SK-N-SH treated with all-trans-retinoic acid at 6 μM for 48 hours (cell line): ENCODE measurements at places on chromosomes 7 and 10.
A peak's percentile ranks its signal among the peaks of the same experiment; 100 is the strongest.

GRCh38 chr7:70193514-70193913 lies 595.2 kb downstream of the AUTS2 start:
- peak; percentile 90 for ATAC-seq

- ATAC-seq, result no peak
These were observed 540.7 kb downstream of the CALN1 start for GRCh38 chr7:71871446-71871845.

- no peak for ATAC-seq
These were observed at the start of gene MOGAT3 for GRCh38 chr7:101200862-101201599. Gene MOGAT3 (minus strand): TSS chr7:101201036. CDS start chr7:101200854, 182 bp downstream.

DNA sequence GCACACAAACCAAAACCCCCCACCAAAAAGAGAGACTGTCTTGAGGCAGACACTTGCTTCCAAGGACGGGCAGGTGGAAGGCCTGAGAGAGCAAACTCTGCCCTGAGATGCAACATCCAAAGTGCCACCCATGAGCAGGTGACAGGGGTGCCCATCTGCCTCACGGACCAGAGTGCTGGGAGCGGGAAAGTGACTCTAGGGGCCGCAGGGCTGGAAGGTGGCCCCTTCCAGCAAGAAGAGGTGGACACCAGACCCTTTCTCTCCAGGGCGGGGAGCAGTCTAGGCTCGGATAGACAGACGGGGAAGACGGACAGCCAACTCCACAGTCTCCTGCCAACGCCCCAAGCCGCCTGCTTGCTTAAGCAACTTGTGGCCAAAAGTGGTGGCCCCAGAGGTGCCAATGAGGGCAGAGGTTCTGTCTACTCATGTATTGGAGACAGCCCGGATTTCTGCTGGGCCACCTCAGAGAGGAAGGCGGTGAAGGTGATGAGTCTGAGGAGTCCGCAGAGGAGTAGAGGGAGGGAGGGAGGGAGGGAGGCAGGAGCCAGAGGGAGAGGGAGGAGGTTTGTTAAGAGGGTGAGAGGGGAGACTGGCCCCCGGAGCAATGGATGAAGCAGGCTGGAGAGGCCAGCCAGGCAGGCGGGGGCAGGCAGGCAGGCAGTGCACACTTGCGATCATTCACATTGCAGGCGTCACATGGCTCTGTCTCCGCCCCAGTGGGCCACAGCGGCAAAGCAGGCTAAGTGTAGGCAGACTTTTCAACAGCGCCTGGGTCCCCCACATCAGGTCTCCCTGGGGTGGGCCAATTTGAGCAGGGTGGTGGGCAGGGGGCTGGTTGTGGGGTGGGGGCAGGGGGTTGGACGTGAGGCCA lies 65.6 kb downstream of the SLC29A4 start:
- no peak for ATAC-seq

- ATAC-seq, result no peak
These were observed 87.7 kb downstream of the GFRA1 start for GRCh38 chr10:116185199-116185867.

- peak; percentile 68 for ATAC-seq
These were observed 9.2 kb downstream of the ITPRIP start for GRCh38 chr10:104328896-104329710.
